Dermis blood vessel endothelial cell (primary cell): ENCODE measurements at places on chromosomes 5 and 9. TPM values are rescaled to one million over a fixed set of nuclear protein-coding genes. Genes with fewer than 3 reads are reported as not detected.

DNA sequence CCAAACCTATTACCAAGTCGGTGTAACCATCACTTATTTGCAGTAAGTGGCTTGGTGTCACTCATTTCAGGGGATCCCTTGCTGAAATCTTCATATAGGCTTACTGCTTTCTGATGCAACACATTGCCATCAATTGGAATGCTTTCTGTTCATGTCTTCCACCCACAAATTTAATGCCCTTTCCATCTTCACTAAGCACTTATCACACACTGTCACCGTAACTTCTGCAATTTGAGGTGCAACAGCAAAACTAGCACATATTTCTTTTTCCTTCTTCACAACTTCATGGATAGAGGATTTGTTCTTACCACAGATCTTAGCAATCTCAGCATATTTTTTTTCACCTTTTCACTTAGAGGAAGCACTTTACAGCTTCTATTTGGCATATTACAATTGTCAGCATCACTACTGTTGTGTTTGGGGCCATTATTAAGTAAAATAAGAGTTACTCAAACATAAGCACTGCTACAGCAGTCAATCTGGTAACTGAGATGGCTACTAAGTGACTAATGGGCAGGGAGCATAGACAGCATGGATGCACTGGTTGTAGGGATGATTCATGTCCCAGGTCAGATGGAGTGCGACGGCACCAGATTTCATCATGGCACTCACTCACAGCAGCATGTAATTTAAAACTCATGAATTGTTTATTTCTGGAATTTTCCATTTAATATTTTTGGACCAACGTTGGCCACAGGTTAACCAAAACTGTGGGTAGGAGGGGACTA is 70.1 kb downstream of the PIP5K1B start:
- DNase-seq, result no peak

DNA sequence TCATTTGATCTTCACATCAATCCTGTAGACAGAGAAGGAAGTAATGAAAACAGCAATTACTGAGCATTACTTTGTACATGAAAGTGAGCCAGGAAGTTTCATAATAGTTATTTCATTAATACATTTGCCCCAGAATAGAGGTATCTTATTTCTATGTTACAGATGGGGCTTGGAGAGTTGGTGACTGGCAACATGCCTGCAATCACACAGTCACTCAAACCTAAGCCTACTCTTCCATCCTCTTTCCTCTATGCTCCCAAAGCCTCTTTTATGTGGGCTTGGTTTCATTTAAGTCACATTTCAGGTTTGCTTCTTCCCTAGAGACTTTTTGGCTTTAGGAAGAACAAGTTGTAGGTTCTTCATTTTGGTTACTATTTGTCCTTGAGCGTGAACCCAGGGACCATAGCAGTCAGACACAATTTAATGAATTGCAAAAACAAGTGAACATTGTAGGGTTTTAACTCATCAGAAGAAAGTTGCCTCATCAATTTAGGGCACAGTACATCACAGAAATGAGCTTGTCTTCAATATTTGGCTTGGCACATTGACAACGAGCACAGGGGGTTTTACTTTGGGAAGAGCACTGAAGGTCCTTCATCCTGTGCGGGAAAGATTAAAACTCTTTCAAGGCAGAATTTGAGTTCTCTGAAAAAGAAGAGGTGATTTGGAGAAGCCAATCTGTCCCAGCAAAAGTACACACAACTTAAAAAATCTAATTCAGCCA is 381.1 kb downstream of the TMEM38B start:
- DNase-seq, result no peak

DNA sequence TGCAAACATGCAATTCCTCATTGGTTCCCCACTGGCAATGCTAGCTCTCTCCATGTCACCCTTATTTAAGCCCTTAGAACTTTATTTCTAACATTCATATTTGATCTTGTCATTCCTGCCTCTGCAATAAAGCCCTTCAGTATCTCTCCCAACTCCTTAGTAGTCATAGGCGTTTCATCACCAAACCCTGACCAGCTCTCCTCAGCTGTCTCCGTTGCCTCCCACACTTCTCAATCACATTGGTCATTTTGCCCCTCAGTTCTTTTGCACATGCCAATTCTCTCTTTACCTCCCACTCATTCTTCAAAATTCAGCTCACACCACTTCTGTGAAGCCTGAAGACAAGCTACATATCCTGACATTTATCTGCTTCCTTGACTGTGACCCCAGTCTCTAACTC is 2.8 kb upstream of the RUSC2 start:
- DNase-seq, result no peak

RNF183 gene
- not detected in 2 replicates for total RNA-seq

DNA sequence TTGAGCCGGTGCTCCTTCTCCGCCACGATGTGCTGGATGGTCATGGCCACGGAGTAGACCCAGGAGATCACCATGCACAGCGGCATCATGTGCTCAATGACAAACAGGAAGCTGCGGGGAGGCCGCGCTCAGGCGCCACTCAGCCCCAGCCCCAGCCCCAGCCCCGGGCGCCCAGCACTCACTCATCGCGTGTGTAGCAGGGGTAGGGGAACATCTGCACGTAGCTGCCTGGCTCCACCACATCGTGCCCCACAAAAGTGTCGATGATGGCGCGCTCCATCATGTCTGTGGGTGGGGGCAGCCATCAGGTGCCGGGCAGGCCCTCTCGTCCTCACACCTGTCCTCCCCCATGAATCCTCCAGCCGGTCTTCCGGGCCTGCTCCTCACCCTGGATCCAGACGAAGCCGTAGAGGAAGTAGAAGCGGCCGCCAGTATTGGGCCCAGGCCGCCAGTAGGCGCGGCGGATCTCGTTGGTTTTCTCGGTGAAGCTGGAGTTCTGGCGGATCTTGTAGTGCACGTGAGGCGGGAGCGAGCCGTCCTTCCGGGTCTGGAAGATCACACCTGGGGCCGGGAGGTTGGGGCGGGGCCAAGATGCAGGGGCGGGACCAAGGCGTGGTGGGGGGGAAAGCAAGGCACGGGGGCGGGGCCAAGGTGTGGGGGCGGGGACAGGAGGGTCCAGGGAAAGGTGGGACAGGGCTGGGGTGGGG is 10.1 kb downstream of the ABCA2 start:
- no peak for DNase-seq

SOX30 gene
- under 0.01 and 0.09 TPM in 2 replicates for total RNA-seq

FIBCD1 gene
- total RNA-seq, result under 0.01 and 0.05 TPM in 2 replicates

DNA sequence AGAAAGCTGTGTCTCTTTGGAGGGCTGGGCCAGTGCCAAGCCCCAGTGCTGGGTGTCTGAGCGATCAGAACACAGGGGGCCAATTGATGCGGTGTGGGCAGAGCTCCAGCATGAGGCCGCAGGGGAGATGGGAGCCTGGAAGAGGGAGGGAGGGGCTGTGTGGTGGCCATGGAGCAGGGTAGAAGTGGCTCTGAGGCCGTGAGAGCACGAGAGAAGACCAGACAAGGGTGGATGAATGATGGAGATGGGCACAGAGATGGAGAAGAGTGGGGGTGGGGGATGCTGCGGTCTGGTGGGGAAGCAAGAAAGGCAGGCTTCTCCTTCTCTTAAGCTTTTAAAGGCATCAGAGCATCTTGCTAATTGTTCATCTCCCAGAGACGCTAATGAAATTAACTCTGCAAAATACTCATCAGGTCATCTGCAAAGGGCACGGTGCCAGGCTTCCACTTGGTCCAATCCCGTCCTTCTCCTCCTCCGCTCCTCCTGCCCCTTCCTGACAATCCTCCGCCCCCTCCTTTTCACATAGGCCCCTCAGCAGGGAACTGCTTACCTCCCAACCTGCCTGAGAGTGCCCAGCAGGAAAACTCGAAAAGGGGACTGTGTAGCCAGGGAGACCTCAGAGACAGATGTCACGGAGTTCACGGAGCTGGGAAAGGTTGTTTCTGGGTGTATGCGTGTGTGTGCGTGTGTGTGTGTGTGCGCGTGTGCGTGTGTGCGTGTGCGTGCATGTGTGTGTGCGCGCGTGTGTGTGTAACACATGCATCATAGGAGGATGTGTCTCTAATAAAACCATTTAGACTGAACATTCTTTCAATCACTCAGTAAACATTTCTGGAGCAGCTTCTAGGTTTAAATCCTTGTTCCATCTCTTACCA is 7.1 kb upstream of the UNC5A start:
- DNase-seq, result no peak

DNA sequence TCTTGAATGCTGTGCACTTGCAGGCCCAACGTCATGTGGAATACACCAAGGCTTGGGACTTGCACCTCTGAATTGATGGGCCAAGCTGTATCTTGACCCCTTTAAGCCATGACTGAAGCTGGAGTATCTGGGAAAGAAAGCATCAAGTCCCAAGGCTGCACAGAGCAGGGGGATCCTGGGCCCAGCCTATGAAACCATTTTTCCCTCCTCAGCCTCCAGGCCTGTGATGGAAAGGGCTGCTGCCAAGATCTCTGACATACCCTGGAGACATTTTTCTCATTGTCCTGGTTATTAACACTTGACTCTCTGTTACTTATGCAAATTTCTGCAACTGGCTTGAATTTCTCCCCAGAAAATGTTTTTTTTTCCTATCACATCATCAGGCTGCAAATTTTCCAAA is 174.0 kb upstream of the SNX2 start:
- no peak for DNase-seq

SLC46A2 gene
- total RNA-seq, result not detected in 2 replicates

DNA sequence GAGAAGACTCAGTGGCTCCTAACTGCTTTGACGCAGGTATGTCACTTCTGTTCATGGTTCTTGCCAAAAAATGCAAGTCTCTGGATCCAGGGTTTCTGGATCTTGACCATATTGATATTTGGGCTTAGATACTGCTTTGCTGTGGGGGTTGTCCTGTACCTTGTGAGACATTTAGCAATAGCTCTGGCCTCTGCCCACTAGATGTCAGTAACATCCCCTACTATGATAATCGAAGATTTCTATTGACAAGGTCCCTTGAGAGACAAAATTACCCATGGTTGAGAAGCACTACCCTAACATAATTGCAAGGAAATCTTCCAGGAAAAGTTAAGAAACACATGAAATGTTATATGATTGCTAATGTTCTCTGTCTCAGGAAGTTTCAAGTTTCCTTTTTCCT is 285.4 kb downstream of the TMEM232 start:
- no peak for DNase-seq

DNA sequence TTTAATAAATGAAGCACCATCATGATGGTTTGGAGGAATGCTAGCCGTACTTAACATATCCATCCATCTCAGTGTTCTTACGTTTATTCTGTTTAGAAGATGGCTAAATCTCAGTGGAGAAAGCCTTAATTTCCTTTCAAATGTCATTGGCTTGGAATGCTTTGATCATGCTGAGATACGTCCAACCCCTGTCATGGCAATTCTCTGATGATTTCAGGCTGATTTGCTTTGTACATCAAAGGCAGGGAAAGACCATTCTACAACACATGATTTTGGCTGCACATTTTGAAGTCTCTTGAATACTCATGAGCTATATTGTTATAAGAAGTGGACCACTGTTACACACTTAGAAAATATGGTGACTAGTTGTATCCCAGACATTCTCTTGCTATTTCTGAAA is 1048.4 kb downstream of the MAT2B start:
- DNase-seq, result no peak

DNA sequence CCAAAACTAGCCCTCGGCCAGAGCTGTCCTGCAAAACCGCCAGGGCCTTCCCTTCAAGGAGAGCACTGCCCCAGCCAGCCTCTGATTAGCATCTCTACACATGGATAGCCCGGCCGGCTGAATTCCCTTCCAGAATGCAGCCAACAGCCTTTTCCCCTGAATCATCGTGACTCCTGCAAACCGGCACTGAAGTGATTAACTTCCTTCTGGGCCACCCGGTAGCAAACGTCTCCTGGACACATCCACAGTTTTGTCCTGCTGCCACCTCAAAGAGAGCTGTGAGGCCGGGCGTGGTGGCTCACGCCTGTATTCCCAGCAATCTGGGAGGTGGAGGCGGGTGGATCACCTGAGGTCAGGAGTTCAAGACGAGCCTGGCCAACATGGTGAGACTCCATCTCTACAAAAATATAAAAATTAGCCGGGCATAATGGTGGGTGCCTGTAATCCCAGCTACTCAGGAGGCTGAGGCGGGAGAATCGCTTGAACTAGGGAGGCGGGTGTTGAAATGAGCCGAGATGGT is 21.1 kb upstream of the EEIG1 start:
- peak; percentile 86 for DNase-seq

- no peak for DNase-seq
Measured at GRCh38 chr9:107708791-107709190, 219.2 kb upstream of the KLF4 start.

GRCh38 chr5:68657055-68657961 is 436.5 kb upstream of the SLC30A5 start:
- DNase-seq, result no peak

DNA sequence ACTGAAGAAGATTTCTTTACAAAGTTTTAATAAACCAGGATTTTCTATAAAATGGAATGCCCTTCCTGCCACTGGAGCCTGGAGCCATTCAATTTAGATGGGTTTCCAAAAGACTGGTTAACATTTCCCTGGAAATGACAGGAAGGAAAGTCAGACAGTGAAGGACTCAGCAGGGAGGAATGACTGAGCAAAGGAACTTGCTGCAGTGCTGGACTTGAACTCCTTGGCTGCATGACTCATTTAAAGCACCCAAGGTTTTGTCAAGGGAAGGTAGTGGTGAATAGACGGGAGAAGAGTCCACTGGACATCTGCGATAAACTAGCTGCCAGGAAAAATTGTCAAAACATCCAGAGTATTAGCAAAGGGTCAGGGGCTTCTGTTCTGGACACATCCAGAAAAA is 163.8 kb upstream of the SLC28A3 start:
- no peak for DNase-seq

DNA sequence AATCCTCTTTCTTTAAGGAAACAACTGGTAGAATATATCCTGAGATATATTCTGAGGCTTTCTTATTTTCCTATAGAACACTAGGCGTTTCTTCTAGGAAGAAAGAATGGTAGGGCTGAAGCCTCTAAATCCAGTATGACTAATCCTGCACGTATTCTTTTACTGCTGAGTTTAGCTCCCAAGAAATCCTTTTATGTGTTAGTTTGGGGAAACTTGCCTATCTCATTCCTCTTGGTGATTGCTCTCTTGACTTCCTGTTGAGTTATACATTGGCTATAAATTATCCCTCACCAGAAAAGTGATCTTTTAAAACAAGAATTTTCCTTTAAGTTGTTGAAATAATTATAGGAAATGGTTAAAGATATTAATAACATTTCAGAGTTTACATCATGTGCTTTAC is 422.9 kb downstream of the TMEM161B start:
- DNase-seq, result no peak

ANKRD33B gene
- total RNA-seq, result 2.0 and 3.4 TPM in 2 replicates

- no peak for DNase-seq
Measured at GRCh38 chr5:19229179-19229835, 758.7 kb downstream of the CDH18 start.

RFX3 gene
- 11.4 and 12.8 TPM in 2 replicates for total RNA-seq

NME5 gene
- total RNA-seq, result 1.5 and 2.4 TPM in 2 replicates
